ENCODE measurements at places on chromosomes 2 and 18.

GRCh38 chr2:15298770-15299169 lies 262.4 kb downstream of the NBAS start:
- no peak for DNase-seq

DNA sequence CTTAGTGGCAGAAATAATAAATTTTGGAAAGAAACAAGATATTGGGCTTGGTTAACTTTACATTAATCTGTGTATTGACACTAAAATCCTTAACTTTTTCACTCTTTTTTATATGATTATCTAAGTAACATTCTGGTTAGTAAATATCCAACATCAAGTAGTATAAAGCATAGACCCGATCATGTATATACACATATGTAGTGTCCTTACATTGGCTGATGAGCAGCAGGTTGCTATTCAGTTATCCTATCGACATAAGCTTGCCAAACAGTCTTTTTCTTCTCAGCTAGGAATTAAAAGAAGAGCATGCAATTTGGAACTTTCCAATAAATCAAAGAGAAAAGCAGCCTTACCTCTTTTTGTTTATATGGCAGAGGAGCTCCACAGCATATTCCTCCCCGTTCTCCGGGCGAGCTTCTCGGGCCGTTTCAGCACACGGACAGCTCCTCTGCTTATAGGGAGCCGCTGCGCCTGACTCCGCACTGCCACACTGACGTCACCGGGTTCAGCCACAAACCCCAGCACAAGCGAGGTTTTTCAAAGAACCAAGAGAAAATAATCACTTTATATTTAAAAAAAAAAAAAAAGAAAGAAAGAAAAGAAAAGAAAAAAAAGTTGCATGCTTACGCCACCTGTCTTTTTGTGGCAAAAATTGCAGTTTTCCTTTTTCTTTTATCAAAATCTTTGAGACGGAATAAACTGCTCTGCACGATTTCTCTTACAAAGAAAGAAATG lies at the start of gene SCG2:
TSS of gene SCG2 (minus strand) at position 430 of the 735 bp plus-strand sequence. CDS start 3,079 bp downstream, outside the sequence.
- peak; percentile 72 for DNase-seq

- no peak for DNase-seq
Measured at GRCh38 chr2:59833941-59834340, 719.5 kb downstream of the BCL11A start.

- DNase-seq: no peak
Measured at GRCh38 chr2:31535768-31536167, 45.0 kb downstream of the SRD5A2 start.

- DNase-seq: no peak
Measured at GRCh38 chr2:64504774-64505720, 19.1 kb upstream of the AFTPH start.

GRCh38 chr18:45106331-45106774 lies 425.7 kb downstream of the SETBP1 start:
- DNase-seq: peak; percentile 88

- DNase-seq: peak; percentile 22
Measured at GRCh38 chr2:210399440-210400041, 77.0 kb downstream of the LANCL1 start.

DNA sequence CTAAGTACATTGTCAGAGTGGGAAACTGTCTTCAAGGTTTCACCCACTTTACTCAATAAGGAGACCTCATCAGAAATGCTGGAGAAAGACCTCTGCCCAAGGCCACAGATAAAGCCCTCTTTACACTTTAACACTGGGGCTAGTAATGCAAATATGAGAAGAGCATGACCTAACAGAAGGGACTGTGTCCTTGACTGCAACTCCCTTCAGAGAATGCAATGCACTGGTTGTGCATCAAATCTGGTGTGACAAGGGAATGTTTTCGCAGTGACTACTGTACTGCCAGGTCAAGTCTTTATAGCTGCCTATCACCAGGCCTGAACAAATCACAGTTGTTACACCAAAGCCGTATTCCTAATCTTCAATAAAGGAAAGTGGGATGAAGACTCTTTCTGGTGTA lies 28.6 kb downstream of the CDH19 start:
- DNase-seq: no peak

- DNase-seq: peak; percentile 60
Measured at GRCh38 chr2:239882331-239882732, 142.8 kb downstream of the NDUFA10 start.

DNA sequence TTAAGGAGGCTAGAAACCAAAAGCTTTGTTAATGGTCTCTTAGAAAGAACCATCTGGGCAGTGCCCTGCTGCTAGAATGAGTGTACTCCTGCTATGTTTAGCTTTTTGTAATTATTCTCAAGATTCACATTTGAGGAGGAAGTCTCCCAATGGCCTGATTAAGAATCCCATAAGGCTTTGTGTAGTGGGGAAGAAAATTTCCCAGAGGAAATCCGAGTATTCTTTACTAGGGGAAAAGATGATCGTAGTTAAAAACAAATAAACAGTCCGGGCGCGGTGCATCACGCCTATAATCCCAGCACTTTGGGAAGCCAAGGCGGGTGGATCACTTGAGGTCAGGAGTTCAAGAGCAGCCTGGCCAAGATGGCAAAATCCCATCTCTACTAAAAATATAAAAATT lies 117.9 kb downstream of the PTRHD1 start:
- no peak for DNase-seq

DNA sequence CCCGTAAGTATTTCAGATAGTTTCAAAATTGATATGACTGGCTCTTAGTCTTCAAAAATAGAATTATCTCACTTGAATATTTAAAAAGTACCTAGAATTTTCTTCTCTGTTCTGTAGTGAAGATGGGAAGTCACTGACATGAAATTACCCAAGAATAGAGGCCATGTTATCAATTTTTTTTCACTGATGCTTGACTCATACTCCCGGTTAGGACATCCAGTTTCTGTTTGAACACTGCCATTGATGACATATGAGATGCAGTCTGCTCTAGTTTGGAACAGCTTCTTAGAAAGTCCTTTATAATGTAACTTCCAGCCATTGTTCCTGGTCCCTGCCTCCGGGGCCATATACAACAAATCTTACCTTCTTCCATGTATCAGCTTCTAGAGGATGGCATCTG lies 26.0 kb downstream of the MAP3K20 start:
- no peak for DNase-seq

- no peak for DNase-seq
Measured at GRCh38 chr2:64514008-64514407, 10.1 kb upstream of the AFTPH start.

- no peak for DNase-seq
Measured at GRCh38 chr2:70779911-70780545, 10.4 kb downstream of the FIGLA start.

DNA sequence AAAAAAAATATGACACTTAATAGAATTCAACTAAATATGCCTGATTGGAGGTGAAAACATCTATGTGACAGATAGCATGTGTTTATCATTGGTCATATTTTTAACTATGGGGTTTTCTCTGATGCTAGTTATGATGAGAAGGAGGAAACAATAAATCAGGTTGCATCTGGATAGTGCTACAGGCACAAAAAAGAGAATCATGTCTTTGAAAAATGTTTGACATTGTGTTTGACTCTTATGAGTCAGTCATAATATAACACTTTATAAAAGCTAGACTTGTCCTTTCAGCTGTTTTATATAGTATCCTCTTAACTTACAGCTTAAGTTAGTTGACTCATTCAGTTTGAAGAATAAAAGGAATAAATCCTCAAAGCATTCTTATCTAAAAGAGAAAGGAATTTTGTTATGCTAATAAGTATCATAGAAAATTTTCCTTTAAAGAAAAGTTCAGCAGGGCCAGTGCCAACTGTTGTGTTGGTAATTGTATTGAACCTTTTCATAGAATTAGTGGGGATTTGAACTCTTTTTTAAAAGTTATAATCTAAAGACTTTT lies 78.4 kb upstream of the UBXN4 start:
- DNase-seq: no peak

- no peak for DNase-seq
Measured at GRCh38 chr2:124001696-124002430, 23.2 kb upstream of the CNTNAP5 start.

GRCh38 chr2:224180810-224181209 lies 141.7 kb upstream of the SERPINE2 start:
- DNase-seq: no peak

Measured in hematopoietic multipotent progenitor cell treated with erythropoietin and hydrocortisone succinate and interleukin-3 and kit ligand, for 6 days (in vitro differentiated cells).